Right atrium auricular region (tissue), 2 donors: ENCODE measurements at places on chromosomes 1 and 21. TPM values are rescaled to one million over a fixed set of nuclear protein-coding genes. Genes with fewer than 3 reads are reported as not detected.
A peak's percentile ranks its signal among the peaks of the same experiment; 100 is the strongest.

Gene F13B
- not detected for total RNA-seq

Gene PLD5
- 0.19 TPM for total RNA-seq

Gene MCOLN2
- 0.90 TPM for total RNA-seq

Gene REN
- total RNA-seq: 0.83 TPM

Gene MRPS21
- total RNA-seq: 45.5 TPM

Gene CA14
- 4.2 TPM for total RNA-seq

Gene FCRLB
- total RNA-seq: 0.20 TPM

Gene ADGRL4
- total RNA-seq: 15.1 TPM

Gene LRIF1
- total RNA-seq: 15.7 TPM

Gene B3GALT2
- 27.9 TPM for total RNA-seq

Gene VCAM1
- 7.0 TPM for total RNA-seq

Gene TPRG1L
- total RNA-seq: 30.0 TPM

Gene TNNT2
- 12,321 TPM for total RNA-seq

Gene HOOK1
- 3.9 TPM for total RNA-seq

Gene OPRD1
- not detected for total RNA-seq

Gene RAB4A
- 60.8 TPM for total RNA-seq

Gene ABCA4
- total RNA-seq: not detected

- H3K36me3 ChIP-seq: no peaks in the 10 kb centered on the region
- H3K27ac ChIP-seq: peak overlapping the region; percentile 62
- H3K27me3 ChIP-seq: no peaks in the 10 kb centered on the region
- no peak for DNase-seq
- H3K4me1 ChIP-seq: no peaks in the 10 kb centered on the region
Observed at GRCh38 chr1:66265796-66266195, 268.2 kb upstream of the SGIP1 start.

- no peaks in the 10 kb centered on the region for H3K4me1 ChIP-seq
- no peak for DNase-seq
- no peaks in the 10 kb centered on the region for H3K36me3 ChIP-seq
- H3K27me3 ChIP-seq: no peaks in the 10 kb centered on the region
- no peak overlapping the region for H3K4me3 ChIP-seq
Observed at GRCh38 chr21:28391938-28392849, 600.5 kb downstream of the LTN1 start.

DNA sequence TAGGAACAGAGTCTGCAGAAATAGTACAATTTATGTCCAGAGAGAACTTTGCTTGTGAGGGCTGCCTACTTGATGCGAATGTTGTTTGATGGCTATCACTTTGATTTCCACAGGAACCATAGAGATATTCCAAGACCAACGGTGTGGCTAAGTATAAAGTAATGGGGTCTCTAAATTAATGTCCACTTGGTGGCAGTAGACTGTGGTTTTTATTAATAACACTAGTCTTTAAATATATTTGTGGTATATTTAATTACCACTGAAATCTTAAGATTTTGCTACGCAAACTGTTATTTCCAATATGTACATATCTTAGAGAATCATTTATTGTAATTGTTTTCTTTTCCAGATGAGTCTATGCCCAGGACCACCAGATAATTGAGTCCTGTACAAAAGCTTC lies 647.9 kb downstream of the PLA2G4A start:
- H3K27ac ChIP-seq: no peak overlapping the region
- H3K4me1 ChIP-seq: no peaks in the 10 kb centered on the region
- no peak for DNase-seq

GRCh38 chr1:209012443-209013196 lies 570.9 kb upstream of the CAMK1G start:
- H3K27me3 ChIP-seq: no peaks in the 10 kb centered on the region
- no peaks in the 10 kb centered on the region for H3K36me3 ChIP-seq
- H3K4me1 ChIP-seq: no peaks in the 10 kb centered on the region
- DNase-seq: no peak
- no peak overlapping the region for H3K4me3 ChIP-seq
- H3K27ac ChIP-seq: no peak overlapping the region

- no peak for DNase-seq
- H3K4me3 ChIP-seq: no peak overlapping the region
- no peaks in the 10 kb centered on the region for H3K36me3 ChIP-seq
- H3K27me3 ChIP-seq: no peaks in the 10 kb centered on the region
- no peak overlapping the region for H3K27ac ChIP-seq
Observed at GRCh38 chr1:98203466-98203865, 282.6 kb upstream of the DPYD start.

DNA sequence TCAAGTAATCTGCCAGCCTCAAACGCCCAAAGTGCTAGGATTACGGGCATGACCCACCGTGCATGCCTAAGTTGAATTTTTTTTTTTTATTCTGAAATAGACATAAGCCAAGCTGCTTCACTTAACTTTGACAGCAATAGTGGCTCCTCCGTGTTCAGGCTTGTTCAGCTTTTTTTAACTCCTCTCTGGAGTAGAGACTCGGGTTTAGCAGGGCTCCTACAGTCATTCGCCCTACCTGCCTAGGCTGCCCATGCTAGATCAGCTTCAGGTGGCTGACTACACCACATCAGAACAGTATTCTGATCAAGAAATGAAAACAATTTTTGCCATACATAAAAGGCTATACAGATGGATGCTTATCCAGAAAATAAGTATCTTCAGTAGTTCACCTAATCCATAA lies 14.7 kb downstream of the ARID4B start:
- no peak overlapping the region for H3K27ac ChIP-seq
- H3K36me3 ChIP-seq: no peaks in the 10 kb centered on the region
- H3K27me3 ChIP-seq: no peaks in the 10 kb centered on the region
- peaks cover 29% of the 10 kb centered on the region for H3K4me1 ChIP-seq
- DNase-seq: no peak

- H3K4me1 ChIP-seq: no peaks in the 10 kb centered on the region
- DNase-seq: no peak
- no peak overlapping the region for H3K4me3 ChIP-seq
- no peak overlapping the region for H3K27ac ChIP-seq
- no peaks in the 10 kb centered on the region for H3K36me3 ChIP-seq
Observed at GRCh38 chr21:36589352-36589971, 109.5 kb upstream of the SIM2 start.

GRCh38 chr1:85617633-85618100 lies 37.1 kb downstream of the CCN1 start:
- DNase-seq: no peak
- no peak overlapping the region for H3K27ac ChIP-seq
- H3K4me3 ChIP-seq: no peak overlapping the region
- no peaks in the 10 kb centered on the region for H3K36me3 ChIP-seq
- no peaks in the 10 kb centered on the region for H3K27me3 ChIP-seq

DNA sequence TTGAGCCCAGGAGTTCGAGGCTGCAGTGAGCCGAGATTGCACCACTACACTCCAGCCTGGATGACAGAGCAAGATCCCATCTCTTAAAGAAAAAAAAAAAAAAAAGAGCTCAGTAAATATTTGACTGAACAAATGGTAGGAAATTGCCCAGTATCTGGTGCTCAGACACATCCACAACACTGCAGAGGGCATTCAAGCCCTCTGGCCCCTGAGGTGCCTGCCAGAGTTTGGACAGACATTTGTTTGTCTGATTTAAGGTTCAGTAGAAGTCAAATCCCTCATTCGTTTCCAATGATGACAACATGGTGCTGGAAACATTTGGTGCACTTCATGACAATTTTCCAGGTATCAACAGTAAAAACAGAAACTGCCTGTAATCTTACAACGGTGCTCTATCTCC lies 86.6 kb downstream of the HLCS start:
- no peak for DNase-seq
- no peaks in the 10 kb centered on the region for H3K27me3 ChIP-seq
- H3K27ac ChIP-seq: no peak overlapping the region
- no peaks in the 10 kb centered on the region for H3K36me3 ChIP-seq

DNA sequence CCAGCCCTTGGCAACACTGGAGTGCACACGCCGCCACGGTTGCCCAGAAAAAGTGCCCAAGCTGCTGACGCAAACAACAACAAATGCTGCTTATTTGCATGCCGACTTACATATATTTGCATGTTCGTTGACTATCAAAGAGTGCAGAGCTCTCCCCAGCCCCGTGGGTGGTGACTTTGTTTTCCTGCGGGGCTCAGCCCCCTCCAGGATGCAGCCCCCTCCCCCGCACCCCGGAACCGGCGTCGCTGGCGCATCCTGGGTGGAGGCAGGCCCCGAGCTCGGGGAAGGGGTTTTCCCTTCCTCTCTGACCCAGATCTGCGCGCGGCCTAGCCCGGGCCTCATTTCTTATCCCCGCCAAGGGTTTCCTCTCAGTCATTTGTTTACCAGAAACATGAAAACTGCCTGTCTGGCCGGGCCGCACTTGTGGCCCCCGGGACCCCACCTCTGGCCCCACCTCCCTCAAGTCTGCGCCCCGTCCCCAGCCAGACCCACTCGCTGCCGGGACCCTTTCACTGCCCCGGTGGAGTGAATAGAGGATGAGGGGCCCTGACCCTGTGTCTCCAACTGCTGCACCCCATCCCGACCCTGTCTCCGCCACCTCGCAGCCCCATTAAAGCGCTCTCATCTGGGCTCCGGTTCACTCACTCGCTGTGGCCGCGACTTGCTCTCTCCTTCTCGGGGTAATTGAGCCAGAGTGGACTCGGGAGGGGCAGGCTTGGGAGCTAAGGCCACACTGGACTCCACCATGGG lies 5.5 kb downstream of the TNFRSF25 start:
- H3K36me3 ChIP-seq: no peaks in the 10 kb centered on the region
- H3K4me3 ChIP-seq: peak overlapping the region; percentile 37
- peaks cover 19% of the 10 kb centered on the region for H3K4me1 ChIP-seq
- no peaks in the 10 kb centered on the region for H3K27me3 ChIP-seq
- H3K27ac ChIP-seq: no peak overlapping the region
- no peak for DNase-seq

DNA sequence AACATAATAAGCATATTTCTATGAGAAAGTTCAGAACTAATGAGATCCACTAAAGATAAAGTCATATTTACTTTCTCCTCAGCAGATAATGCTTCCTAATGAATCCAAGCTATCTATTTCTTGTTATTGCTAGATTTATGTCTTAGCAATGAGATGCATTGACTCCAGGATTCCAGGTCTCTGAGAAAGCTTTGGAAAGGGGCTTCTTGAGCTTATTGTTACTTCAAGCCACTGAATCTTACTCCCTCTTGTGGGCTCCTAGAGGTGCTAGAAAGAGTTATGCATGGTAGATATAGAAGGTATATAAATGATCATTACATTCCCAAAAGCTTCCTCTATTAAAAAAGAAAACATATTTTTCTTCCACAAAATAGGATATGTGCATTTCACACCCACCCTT lies 246.4 kb upstream of the ADAMTS5 start:
- H3K4me1 ChIP-seq: no peaks in the 10 kb centered on the region
- no peak overlapping the region for H3K4me3 ChIP-seq
- no peaks in the 10 kb centered on the region for H3K27me3 ChIP-seq
- no peak for DNase-seq
- H3K27ac ChIP-seq: no peak overlapping the region
- no peaks in the 10 kb centered on the region for H3K36me3 ChIP-seq

GRCh38 chr21:33387294-33387693 lies 15.9 kb upstream of the IFNGR2 start:
- no peaks in the 10 kb centered on the region for H3K27me3 ChIP-seq
- H3K27ac ChIP-seq: no peak overlapping the region
- no peak for DNase-seq

- no peak for DNase-seq
- H3K27me3 ChIP-seq: no peaks in the 10 kb centered on the region
- H3K36me3 ChIP-seq: no peaks in the 10 kb centered on the region
- no peak overlapping the region for H3K27ac ChIP-seq
Observed at GRCh38 chr1:115450501-115451040, 112.5 kb upstream of the NGF start.

DNA sequence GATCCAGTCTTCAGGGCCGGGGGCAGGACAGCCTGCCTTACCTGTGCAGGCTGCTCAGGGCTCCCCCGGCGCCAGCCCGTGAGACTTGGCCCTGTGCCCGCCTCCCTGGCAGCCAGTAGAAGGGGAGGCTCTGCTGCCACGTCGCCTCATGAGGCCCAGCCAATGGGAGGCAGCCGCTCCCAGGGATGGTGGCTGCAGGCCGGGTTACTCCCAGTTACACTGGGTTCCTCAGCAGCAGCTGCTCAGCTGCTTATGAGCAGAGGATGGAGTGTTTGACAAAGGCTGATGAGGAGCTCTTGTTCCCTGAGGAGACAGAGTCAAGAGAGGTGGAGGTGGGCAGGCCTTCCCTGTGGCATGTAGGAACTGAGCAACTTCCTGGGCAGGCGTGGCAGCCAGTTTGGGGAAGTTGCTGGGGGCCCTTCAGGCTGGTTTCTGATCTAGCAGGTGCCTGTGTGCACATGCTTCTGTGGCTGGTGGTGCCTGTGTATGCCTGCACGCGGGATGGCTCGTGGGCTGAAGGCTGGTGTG lies 5.5 kb downstream of the MFSD2A start:
- H3K36me3 ChIP-seq: no peaks in the 10 kb centered on the region
- H3K27ac ChIP-seq: no peak overlapping the region
- no peaks in the 10 kb centered on the region for H3K27me3 ChIP-seq
- H3K4me3 ChIP-seq: no peak overlapping the region
- no peak for DNase-seq
- H3K4me1 ChIP-seq: peaks cover 9% of the 10 kb centered on the region

DNA sequence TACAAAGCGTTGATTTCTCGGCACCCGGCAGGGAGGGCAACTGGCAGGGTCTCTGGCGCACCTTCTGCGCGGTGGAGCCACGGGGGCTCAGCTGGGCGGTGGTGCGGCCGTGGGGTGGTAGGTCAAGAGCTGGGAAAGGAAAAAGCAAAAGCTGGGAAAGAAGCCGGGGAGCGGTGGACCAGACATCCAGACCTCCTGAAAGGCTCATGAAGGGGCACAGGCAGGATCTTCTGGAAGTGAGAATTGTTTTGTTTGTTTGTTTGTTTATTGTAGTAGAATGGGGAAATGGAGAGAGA lies 7.2 kb upstream of the RNU1-1 start:
- H3K27me3 ChIP-seq: no peaks in the 10 kb centered on the region
- no peak for DNase-seq
- no peaks in the 10 kb centered on the region for H3K36me3 ChIP-seq
- H3K27ac ChIP-seq: no peak overlapping the region

DNA sequence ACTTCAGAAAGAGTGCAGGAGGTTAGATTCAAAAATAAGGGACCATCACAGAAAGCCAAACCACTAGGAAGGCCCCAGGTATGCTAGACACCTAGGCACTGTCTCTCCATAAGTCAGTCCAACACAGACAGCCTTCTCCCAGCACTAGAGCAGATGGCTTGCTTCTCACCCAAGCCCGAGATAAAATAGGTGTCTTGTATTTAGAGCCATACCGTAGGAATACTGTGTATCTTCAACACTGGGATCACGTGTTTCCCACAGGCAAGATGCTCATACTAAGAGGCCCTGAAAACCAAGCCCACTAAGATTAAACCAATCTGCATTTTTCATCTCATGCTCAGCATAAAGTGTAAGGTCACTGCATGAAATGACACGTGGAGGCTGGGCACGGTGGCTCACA lies 223.3 kb upstream of the KAZN start:
- no peak for DNase-seq
- no peaks in the 10 kb centered on the region for H3K4me1 ChIP-seq
- no peak overlapping the region for H3K27ac ChIP-seq
- H3K4me3 ChIP-seq: no peak overlapping the region

GRCh38 chr1:218939095-218939494 lies 234.6 kb upstream of the LYPLAL1 start:
- no peaks in the 10 kb centered on the region for H3K27me3 ChIP-seq
- H3K4me1 ChIP-seq: no peaks in the 10 kb centered on the region
- no peak overlapping the region for H3K27ac ChIP-seq
- no peak for DNase-seq
- no peak overlapping the region for H3K4me3 ChIP-seq
